ENCODE measurements at places on chromosomes 4 and X. TPM values are rescaled to one million over a fixed set of nuclear protein-coding genes. Genes with fewer than 3 reads are reported as not detected.
A peak's percentile ranks its signal among the peaks of the same experiment; 100 is the strongest.

RBMXL3 gene
- polyA plus RNA-seq = not detected

- no peaks in the 10 kb centered on the region for H3K36me3 ChIP-seq
- H3K27ac ChIP-seq = no peak overlapping the region
- no peak for DNase-seq
- peaks cover 13% of the 10 kb centered on the region for H3K4me1 ChIP-seq
Observed at GRCh38 chr4:119132306-119132705, 3.3 kb upstream of the MYOZ2 start.

DNA sequence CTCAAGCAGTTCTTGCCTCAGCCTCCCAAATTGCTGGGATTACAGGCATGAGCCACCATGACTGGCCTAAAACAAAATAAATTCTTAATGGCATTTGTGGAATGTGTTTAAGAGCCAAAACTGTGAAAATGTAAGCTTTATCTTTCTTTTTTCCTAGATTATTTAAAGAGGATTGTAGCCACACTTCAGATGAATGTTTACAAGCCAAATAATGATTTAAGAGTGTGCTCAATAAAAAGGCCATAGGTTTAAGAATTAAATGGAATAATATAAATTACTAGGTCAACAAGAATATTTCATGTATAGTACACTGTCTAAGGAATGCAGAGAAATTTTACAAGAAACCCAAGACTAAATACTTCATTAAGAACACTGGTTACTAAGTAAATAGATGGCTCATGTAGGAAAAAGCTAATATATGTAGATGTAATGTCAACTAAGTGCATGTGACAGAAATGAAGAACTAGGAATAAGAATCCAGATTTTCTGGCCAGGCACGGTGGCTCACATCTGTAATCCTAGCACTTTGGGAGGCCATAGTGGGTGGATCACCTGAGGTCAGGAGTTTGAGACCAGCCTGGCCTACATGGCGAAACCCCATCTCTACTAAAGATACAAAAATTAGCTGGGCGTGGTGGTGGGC lies 21.3 kb upstream of the UGDH start:
- no peak overlapping the region for H3K4me3 ChIP-seq
- DNase-seq = no peak
- H3K27ac ChIP-seq = peak overlapping the region; percentile 15
- H3K4me1 ChIP-seq = peaks cover 9% of the 10 kb centered on the region

GRCh38 chrX:15600745-15601144 lies at the start of gene ACE2:
Gene ACE2, minus strand, starts transcription at chrX:15600960. Its CDS starts 49 bp downstream, at chrX:15600911.
- H3K36me3 ChIP-seq = no peaks in the 10 kb centered on the region
- H3K4me1 ChIP-seq = peaks cover 29% of the 10 kb centered on the region
- DNase-seq = no peak

TMPRSS11A gene
- polyA plus RNA-seq = not detected

DNA sequence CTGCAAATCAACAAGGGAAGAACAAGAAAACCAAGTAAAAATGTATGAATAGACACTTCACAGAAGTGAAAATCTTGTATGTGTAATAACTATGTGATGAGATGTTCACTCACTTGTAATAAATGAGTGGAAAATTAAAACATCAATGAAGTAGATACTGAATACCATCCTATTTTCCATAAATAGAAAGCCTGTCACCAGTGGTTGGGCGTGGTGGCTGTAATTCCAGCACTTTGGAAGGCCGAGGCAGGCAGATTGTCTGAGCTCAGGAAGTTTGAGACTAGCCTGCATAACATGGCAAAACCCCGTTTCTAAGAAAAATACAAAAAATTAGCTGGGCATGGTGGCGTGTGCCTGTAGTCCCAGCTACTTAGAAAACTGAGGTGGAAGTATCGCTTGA lies 53.5 kb upstream of the SOD3 start:
- H3K27me3 ChIP-seq = no peaks in the 10 kb centered on the region
- DNase-seq = no peak
- no peaks in the 10 kb centered on the region for H3K36me3 ChIP-seq
- no peaks in the 10 kb centered on the region for H3K4me1 ChIP-seq
- no peak overlapping the region for H3K4me3 ChIP-seq

- no peak overlapping the region for H3K27ac ChIP-seq
- no peak for DNase-seq
- no peaks in the 10 kb centered on the region for H3K36me3 ChIP-seq
- H3K4me3 ChIP-seq = no peak overlapping the region
- H3K27me3 ChIP-seq = no peaks in the 10 kb centered on the region
Observed at GRCh38 chrX:120741452-120741851, 111.6 kb upstream of the C1GALT1C1 start.

- no peak overlapping the region for H3K27ac ChIP-seq
- DNase-seq = peak; percentile 20
- no peaks in the 10 kb centered on the region for H3K27me3 ChIP-seq
- peak overlapping the region; percentile 93 for H3K4me3 ChIP-seq
- H3K4me1 ChIP-seq = peaks cover 3% of the 10 kb centered on the region
Observed at GRCh38 chrX:2829469-2830246, 928 bp downstream of the GYG2 start.

ADH1A gene
- 26.6 TPM for polyA plus RNA-seq

GRCh38 chrX:2638279-2638678 lies 52.8 kb upstream of the CD99 start:
- H3K4me1 ChIP-seq = no peaks in the 10 kb centered on the region
- H3K27ac ChIP-seq = no peak overlapping the region
- no peaks in the 10 kb centered on the region for H3K36me3 ChIP-seq

DNA sequence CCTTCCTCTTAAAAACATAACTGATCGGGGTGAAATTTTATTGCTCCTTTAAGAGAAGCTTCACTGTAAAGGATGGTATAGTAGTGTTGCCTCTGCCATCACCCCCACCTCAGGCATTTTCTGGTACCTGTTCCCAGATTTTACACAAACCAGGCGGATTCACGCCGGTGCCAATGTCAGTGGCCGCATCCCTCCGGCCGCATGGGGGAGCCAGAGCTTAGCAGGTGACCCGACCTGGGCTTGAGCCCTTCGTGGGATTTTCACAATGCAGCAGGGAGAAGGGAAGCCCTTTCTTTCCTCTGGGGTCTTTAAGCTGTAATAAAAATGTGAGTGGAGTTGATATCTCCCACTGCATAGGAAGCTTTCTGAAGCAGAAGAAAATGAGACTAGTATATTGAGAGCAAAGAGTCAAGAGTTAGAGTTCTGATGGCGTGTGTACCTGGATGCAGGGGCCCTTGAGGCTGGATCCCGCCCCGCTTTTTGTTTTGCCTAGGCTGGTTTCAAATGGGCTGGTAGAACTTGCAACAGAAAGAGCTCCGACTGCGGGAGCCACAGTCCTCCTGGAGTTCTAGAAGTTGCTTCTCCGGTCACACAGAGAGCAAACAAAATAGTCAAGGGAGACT lies 59.4 kb downstream of the POLR2B start:
- no peaks in the 10 kb centered on the region for H3K36me3 ChIP-seq
- H3K4me1 ChIP-seq = no peaks in the 10 kb centered on the region
- DNase-seq = peak; percentile 79
- no peak overlapping the region for H3K27ac ChIP-seq

DNA sequence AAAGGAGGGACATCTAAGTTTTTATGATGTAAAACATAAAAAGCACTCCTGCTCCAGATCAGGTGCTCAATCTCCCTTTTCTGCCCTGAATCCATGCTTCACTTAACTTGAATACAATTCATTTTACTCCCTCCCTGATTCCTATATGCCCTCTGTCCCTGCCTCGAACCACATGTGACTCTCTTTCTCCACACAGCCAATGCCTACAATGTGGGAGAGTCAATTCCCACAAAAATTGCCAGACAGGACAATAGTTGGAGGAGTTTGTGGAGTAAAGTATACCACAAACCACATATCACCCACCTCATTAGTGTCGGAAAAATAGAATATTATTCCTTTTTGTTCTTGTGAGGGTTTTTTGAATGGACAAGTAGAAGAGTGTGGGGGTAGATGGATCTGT lies 9.7 kb downstream of the AMMECR1 start:
- H3K36me3 ChIP-seq = no peaks in the 10 kb centered on the region
- H3K4me1 ChIP-seq = no peaks in the 10 kb centered on the region
- H3K27me3 ChIP-seq = no peaks in the 10 kb centered on the region

DNA sequence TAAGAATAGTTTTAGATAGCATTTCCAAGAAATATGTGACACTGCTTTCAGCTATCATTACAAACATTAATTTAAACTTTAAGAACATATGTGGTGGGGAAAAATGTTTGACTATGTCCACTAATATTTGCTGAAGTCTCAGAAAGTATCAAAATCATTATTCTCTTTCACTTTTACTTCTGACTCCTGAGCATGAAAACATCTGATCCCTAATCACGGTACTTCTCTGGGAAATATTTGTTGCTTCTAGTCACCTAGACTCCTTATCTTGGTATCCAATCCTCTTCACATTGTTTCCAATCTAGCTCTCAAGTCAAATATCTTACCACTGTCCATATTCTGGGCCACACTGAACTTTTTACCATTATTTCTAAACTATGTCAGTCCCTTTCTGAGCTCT lies 10.8 kb downstream of the NUDT6 start:
- no peaks in the 10 kb centered on the region for H3K4me1 ChIP-seq
- H3K27ac ChIP-seq = no peak overlapping the region
- no peak for DNase-seq
- no peaks in the 10 kb centered on the region for H3K36me3 ChIP-seq
- no peak overlapping the region for H3K4me3 ChIP-seq

DNA sequence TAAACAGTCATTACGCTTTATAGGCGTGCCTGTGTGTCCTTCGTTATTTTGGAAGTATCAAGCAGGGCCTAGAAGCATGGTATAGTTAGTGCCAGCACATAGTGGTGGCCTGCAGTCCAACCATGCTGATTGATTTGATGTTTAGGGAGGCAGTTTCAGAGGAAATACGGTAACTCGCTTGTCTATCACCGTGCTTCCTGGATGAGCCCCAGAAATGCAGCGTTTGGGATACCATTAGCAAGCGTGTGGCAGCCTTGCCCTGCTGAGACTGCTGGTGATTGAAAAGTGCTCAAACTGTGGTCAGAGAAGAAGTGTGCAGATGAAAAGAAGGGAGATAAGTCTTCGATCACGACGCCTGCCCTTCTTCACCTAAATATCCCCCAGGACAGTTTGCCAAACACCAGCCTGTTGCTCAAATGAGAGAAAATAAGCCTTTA lies 158.4 kb downstream of the CHIC2 start:
- DNase-seq = peak; percentile 64
- peaks cover 37% of the 10 kb centered on the region for H3K4me1 ChIP-seq
- no peaks in the 10 kb centered on the region for H3K27me3 ChIP-seq
- no peaks in the 10 kb centered on the region for H3K36me3 ChIP-seq
- peak overlapping the region; percentile 83 for H3K27ac ChIP-seq

ANOS1 gene
- 4.7 TPM for polyA plus RNA-seq

- no peaks in the 10 kb centered on the region for H3K36me3 ChIP-seq
- H3K4me3 ChIP-seq = no peak overlapping the region
- peak overlapping the region; percentile 43 for H3K27ac ChIP-seq
Observed at GRCh38 chrX:15815779-15816437, 25.6 kb downstream of the ZRSR2 start.

DNA sequence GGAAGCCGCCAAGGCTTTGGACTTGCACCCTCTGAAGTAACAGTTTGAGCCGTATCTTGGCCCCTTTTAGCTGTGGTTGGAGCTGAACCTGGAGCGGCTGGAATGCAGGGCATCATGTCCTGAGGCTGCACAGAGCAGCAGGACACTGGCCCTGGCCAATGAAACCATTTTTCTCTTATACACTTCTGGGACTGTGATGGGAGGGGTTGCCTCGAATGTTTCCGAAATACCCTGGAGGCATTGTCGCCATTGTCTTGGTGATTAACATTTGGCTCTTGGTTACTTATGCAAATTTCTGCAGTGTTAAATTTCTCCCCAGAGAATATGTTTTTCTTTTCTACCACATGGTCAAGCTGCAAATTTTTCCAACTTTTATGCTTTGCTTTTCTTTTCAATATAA lies 137.2 kb downstream of the MAGEC1 start:
- H3K4me3 ChIP-seq = no peak overlapping the region
- no peak overlapping the region for H3K27ac ChIP-seq
- H3K27me3 ChIP-seq = no peaks in the 10 kb centered on the region
- H3K36me3 ChIP-seq = no peaks in the 10 kb centered on the region

- H3K36me3 ChIP-seq = no peaks in the 10 kb centered on the region
- no peak for DNase-seq
- H3K27ac ChIP-seq = no peak overlapping the region
- H3K4me1 ChIP-seq = no peaks in the 10 kb centered on the region
- H3K27me3 ChIP-seq = no peaks in the 10 kb centered on the region
- H3K4me3 ChIP-seq = no peak overlapping the region
Observed at GRCh38 chrX:80388206-80388605, 32.0 kb upstream of the TENT5D start.

DNA sequence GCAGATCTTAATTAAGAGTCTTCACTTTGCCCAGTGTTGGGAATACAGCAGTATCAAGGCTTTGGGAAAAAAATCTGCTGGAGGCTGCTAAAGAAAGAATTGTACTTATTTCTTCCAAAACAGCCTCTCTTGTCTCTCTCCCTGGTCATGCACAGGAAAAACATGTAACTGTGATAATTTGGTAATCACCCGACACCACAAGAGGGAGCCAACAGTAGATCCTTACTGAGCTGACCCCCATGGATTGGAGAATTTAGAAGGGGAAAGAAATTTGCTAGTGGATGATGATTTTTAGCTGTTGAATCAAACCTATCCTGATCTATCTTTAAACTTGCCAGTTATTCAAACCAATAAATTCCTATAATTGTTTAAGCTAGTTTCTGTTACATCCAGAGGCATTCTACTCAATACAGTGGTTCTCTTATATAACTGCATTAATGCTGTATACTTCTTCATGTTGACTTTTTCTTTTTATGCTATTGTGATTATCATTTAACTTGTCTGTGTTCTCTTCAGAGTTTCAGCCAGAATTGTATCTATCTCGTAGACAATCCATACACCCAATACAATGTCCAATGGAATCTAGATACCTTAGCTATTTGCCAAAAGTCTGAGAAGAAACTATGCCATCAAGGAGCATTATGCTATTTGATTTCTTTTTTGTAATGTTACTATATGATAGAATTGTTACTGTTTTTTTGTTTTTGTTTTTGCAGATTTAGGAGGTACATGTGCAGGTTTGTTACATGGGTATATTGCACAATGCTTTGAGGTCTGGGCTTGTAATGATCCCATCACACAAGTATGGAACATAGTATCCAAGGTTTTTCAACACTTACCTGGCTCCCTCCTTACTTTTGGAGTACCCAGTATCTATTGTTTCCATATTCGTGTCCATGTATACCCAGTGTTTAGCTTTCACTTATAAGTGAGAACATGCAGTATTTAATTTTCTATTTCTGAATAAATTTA lies 31.3 kb upstream of the ARHGEF38 start:
- no peak overlapping the region for H3K27ac ChIP-seq
- no peaks in the 10 kb centered on the region for H3K36me3 ChIP-seq
- H3K27me3 ChIP-seq = no peaks in the 10 kb centered on the region
- peak; percentile 63 for DNase-seq
- H3K4me3 ChIP-seq = no peak overlapping the region

DNA sequence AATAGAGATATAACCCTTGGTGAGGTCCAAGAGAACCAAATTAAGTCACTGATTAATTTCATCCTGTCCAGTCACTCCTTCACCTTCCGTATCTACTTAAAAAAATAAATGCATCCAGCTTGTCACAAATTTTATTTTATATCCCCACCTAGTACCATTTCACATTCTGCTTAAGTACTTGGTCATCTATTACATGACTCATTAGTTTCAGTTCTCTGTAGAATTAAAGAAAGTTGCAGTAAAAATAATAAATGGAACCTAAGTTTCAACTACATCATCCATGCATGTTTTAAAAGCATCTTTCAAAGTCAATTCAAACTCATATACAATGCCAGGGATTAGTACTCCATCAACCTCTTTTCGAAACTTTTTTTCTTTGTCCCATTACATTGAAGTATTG lies 130.2 kb downstream of the SH2D1A start:
- no peaks in the 10 kb centered on the region for H3K4me1 ChIP-seq
- H3K36me3 ChIP-seq = no peaks in the 10 kb centered on the region
- DNase-seq = no peak
- no peak overlapping the region for H3K4me3 ChIP-seq
- no peak overlapping the region for H3K27ac ChIP-seq

Data from hepatocyte (in vitro differentiated cells).